ENCODE measurements at places on chromosomes 4 and X.

- DNase-seq = no peak
Measured at GRCh38 chr4:81675791-81676393, 204.2 kb upstream of the RASGEF1B start.

DNA sequence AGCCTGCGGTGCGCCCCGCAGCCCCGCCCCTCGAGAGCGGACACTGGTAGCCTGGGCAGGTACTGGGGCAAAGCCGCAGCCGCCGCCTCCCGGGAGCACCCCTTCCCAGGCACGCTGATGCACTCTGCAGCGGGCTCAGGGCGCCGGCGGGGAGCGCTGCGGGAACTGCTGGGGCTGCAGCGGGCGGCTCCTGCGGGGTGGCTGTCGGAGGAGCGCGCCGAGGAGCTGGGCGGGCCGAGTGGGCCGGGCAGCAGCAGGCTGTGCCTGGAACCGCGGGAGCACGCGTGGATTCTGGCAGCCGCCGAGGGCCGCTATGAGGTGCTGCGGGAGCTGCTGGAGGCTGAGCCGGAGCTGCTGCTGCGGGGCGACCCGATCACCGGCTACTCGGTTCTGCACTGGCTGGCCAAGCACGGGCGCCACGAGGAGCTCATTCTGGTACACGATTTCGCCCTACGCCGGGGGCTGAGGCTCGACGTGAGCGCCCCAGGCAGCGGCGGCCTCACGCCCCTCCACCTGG lies 401 bp downstream of the SOWAHD start:
- DNase-seq = peak; percentile 24

DNA sequence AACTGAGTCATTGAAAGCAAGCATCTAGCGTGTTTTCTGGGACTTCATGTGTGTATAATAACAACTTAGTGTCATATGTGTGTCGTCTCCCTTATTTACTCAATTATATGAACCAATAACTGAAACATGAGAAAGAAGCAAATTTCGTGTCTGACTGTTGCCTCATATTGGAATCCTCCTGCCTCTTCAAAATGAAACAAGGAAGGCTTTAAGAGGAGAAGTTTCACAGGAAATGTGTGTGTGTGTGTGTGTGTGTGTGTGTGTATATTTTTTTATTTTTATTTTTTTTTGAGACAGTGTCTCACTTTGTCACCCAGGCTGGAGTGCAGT lies 145.8 kb upstream of the SFRP2 start:
- no peak for DNase-seq

DNA sequence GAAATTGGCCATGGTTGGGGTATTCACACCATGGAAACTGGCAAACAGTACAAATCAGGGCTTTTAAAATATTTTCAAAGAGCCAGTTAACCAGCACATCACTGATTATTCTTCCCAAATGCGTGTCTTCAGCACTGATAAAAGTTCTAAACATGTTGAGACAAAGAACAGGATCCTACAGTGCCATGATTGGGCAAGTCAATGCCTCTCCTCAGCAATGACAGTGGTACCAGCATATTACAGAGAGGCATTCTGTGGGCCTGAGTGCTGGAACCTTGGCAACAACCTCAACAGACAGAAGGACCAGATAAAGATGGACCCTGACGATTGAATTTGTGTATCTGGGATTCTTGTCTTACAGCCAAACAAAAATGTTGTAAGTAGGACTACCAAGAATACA lies 108.9 kb downstream of the EFHC2 start:
- no peak for DNase-seq

DNA sequence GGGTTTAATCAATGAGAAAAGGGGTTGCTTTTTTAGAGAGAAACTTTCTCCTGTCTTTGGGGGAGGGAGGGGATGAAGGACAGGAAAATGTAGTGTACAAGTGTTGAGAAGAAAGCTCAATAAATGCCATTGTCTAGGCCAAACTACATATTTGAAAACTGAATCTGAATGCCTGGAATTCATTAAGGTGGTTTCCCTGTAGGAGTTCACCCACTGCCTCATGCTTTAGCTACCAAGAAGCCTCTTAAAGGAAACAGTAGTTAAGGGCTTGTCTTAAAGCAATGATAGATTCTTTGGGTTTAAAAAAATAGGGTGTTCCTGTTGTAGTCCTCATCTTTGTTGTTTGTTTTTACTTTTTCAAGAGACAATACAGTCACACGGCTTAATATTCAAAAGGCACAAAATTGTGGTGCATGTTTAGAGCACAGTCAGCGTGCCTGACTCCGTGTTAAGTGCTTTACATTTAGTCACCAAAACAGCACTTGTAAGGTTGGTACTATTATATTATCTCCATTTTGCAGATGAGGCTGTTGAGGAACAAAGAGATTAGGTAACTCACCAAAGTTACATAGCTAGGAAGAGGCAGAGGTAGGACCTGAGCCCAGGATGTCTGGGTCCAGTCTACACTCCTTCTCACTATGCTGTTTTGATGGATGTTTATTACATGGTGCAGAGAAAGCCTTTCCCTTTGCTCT lies 46.0 kb downstream of the FNIP2 start:
- DNase-seq = no peak

DNA sequence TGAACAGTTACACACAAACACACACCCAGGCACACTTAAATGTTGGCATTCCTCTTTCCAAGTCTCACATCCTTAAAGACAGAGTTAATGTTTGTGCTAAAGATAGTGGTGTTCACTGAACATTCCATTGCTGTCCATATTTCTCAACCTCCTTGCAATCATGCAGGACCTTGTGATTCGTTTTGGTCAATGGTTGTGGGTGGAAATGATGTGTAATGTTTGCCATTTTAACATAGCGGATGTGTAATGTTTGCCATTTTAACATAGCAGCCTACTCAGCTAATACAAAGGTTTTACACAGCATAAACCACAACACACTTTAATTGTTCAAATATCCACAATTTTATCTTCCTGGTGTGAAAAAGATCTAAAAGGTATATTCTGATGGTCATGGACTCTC lies 93.9 kb downstream of the CEP44 start:
- no peak for DNase-seq

DNA sequence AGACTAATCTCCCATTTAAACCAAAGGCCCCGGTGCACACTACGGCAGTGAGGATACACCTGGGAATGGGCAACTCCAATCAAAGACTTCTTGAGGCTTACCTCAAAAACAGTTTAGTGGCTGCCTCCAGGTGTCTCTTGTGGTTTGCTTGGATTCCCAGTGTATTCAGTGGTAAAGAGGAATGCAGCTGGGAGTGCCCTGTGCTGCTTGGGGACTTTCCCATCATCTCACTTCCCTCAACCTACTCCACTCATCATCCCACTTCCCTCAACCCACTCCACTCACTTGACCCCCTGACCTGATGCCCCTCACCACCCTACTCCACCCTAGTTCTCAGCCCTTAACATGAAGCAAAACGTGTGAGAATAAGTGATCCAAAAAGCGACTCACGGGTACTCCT lies 177.3 kb upstream of the ETNPPL start:
- no peak for DNase-seq

GRCh38 chr4:180203349-180203748 lies 2039.9 kb upstream of the TENM3 start:
- no peak for DNase-seq

- no peak for DNase-seq
Measured at GRCh38 chr4:61068745-61069144, 131.4 kb upstream of the ADGRL3 start.

GRCh38 chr4:16269240-16269639 lies 43.0 kb upstream of the TAPT1 start:
- no peak for DNase-seq

DNA sequence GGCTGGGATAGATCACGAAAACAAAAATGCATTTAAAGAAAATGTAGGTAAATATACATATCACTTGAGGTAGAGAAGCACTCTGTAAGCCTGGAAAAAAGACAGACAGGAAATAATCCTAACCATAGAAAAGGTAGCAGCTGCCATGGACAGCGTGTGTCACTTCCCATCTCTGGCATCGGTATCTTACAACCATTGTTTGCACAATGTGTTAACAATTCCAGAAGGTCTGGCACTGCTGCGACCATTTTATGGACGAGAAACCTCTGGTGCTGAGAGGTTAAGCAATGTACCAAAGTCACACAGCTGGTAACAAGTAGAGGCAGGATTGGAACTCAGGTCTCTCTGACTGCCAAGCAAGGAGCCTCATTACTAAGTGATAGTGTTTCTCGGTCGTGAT lies 1.7 kb upstream of the MTNR1A start:
- DNase-seq = no peak

- no peak for DNase-seq
Measured at GRCh38 chr4:2799971-2800690, 7.2 kb downstream of the SH3BP2 start.

- no peak for DNase-seq
Measured at GRCh38 chr4:107718351-107718965, 1.6 kb downstream of the PAPSS1 start.

- DNase-seq = no peak
Measured at GRCh38 chr4:44446191-44446590, 2.4 kb downstream of the KCTD8 start.

DNA sequence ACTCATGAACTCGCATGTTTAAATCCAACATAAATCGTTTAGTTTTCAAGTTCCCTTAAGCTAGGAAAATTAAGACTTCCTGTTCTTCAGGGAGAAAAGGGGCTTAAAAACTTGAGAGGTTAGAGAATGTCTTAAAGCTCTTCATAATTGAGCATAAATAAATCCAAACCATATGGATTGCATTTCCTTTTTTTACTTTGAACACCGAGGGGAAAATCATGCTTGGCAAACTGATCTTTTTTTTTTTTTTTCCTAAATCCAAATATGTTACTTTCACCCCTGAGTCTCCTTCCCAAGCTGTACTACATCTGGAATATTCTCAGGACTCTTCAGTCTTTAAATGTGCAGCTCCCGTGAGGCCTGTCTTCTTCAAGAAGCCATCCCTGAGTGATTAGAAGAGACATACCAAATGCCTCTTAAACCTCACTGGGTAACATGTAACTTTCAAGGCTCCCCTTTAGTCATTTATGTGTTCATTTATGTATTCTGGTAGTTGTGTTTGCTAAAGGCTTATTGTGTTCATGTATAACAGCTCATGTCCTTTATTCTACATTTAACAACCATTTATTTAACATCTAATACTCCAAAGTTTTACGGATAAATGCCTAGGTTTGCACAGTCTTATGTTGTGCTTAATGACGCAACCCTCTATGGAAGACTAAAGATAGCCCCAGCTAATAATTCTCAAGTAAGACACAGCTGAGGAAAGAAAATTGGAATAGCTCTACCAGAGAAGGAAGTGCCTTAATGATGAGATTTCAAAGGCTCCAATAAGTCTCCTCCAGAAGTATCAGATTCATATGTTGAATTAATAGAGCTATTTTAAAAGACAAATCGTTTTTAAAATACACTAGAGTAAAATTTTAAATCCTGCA lies 107.0 kb downstream of the AGTR2 start:
- DNase-seq = no peak

DNA sequence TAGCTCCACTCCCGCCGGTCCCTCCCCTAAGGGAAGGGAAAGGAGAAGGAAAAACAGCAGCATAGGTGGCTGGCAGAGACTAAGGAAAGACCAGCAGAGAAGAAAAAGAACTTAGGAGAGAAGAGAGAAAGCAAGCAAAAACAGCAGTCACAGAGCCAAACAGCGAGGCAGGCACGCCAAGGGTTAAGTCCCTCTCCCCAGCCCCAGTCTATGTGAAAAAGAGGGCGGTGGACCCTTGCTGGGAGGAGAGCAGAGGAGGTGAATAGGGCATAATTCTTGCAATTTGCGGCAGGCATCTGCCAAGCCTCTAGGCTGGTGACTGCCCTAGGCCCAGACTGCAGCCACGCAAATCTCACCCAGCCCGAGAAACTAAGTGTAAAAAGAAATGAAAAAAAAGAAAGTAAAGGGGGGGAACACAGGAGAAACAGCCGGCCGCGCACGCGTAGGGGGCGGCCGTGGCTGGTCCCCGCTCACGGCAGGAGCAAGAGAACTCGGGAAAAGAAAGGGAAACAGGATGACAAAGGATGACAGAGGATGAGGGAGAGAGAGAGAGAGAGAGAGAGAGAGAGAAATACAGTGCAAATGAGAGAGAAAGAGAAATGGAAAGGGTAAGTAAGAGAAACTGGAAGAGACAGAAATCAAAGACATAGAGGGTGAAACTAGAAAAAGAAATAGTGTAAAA lies 48.6 kb downstream of the MAGEA9 start:
- DNase-seq = no peak

DNA sequence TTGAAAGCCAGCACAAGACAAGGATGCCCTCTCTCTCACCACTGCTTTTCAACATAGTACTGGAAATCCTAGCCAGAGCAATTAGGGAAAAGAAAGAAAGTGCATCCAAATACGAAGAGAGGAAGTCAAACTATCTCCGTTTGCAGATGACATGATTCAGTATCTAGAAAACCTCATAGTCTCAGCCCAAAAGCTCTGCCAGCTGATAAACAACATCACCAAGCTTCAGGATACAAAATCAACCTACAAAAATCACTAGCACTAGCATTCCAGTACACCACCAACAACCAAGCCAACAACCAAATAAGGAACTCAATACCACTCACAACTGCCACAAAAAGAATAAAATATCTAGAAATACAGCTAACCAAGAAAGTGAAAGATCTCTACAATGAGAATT lies 38.6 kb downstream of the COX7B2 start:
- DNase-seq = no peak

DNA sequence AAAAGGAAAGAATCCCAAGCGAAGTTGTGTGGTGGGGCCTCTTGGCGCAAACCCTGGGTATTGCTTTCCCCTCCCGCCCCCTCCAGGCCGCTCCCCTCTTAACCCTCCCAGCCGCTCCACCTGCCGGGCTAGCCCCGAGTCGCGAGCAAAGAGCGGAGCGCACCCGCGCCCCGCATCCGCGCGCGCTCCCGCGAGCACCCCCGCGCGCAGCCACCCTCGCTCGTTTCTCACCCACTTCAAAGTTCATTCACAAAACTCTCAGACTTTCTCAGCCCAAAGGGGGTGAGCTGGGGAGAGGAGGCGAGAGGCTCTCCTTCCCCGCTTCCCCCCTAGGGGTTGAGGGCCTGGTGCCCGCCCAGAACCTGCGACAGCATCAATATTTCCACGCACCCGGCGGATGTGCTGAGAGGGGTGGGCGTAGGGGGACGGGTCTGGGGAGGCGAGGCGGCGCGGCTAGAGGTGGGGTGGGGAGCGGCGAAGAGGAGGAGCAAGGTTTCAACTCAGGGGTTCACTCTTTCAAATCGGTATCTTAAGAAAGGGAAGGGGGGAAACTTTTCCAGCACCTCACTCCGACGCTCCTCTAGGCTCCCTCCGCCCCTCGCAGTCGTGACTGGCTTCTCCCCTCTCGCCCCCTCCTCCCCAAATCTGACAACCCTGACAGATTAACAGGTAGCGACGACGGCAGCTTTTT lies 1.8 kb downstream of the MAML3 start:
- peak; percentile 69 for DNase-seq

GRCh38 chr4:92618968-92619367 lies 315.2 kb downstream of the GRID2 start:
- DNase-seq = no peak

DNA sequence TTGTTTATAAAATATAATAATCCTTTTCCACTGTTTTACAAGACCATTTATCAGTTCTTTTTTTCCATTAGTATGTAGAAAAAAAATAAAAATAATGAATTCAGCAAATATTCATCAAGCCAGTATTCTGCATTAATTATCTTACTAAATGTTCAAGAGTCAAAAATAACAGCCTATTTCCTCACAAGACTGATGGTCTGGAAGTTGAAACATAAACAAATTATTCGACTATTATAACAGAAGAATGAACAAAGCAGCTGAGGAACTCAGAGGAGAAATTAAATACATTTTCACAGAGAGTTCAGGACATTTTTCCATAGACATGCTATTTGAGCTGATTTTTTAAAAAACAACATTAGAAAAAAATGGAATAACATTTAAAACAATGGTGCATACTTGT lies 2594.8 kb downstream of the ARAP2 start:
- DNase-seq = no peak

- DNase-seq = no peak
Measured at GRCh38 chrX:53000447-53001135, 42.3 kb upstream of the FAM156A start.

GRCh38 chr4:14362385-14362784 lies 639.9 kb upstream of the CPEB2 start:
- no peak for DNase-seq
